Right lung (tissue), 10 donors: ENCODE measurements at places on chromosomes 16 and 17. TPM values are rescaled to one million over a fixed set of nuclear protein-coding genes. Genes with fewer than 3 reads are reported as not detected.

The GPATCH8 gene
- polyA plus RNA-seq: 54.9 TPM

The ABCA3 gene
- 16.1 TPM for polyA plus RNA-seq

The TNS4 gene
- polyA plus RNA-seq: 0.05 TPM

The TPSG1 gene
- 0.39 TPM for polyA plus RNA-seq

The CCL22 gene
- 0.24 TPM for polyA plus RNA-seq

The DNAH9 gene
- 2.3 TPM for polyA plus RNA-seq

The ACAP1 gene
- polyA plus RNA-seq: 5.5 TPM

The TMEM235 gene
- 0.08 TPM for polyA plus RNA-seq

The EVPL gene
- 31.2 TPM for polyA plus RNA-seq
